ENCODE measurements at places on chromosomes 1 and 21.

- DNase-seq = no peak
These were observed 43.9 kb downstream of the LMX1A start for GRCh38 chr1:165312591-165312990.

DNA sequence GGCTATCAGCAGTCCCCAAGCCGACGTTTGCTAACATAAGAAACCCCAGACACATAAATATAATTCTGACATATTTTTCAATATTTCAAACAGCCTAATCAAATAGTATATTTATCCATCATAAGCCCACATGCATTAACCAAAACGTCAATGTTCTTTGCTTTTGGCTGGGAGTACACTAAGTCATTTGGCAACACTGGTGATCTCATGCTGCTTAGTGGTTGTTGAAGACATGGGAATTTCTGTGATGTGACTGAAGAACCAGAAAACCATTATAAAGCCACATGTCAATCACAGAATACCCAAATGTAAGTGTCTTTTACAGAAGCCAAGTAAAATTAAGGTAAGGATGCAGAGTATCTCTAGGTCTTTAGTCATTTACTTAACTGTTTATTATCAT, 57.6 kb downstream of the PLPPR5 start:
- no peak for DNase-seq

DNA sequence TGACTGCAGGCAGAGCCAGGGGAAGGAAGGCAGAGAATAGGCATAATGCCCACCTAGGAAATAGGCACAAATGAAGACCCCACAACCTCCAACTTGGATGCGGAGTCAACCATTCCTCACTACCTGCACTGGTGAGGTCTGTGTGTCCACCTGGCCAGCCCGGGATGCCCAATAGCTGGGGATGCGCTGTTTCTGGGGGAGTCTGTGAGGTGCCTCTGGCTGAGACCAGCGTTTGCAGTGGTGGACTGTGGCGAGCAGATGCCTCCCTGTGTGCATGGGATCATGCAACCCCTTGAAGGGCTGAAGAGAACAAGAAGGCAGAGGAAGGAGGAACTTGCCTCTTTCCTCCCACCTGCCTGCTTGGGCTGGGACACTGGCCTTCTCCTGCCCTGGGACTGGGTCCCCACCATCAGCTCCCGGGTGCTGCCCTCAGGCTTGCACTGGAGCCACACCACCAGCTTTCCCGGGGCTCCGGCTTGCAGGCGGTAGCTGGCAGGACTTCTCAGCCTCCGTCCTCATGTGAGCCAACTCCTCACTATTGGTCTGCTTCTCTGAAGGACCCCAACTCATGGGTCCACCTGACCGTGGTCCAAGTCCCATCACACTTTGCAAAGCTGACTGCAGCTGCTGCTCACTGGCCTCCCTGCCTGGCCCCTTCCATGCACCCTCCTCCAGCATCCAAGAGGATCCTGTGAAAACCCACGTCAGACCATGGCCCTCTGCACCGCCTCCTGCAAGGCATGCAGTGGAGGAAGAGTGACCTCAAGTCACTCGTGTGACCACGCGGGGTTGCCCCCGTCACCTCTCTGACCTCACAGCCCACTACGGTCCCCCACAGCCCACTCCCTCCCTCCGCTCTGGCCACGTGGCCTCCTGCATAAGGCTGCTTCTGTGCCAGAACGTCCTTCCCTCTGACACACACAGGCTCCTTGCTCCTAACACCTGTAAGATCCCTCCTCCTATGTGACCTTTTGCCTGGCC, 2.7 kb upstream of the PDE9A start:
- DNase-seq = no peak

GRCh38 chr1:109527098-109527811, 12.4 kb upstream of the GPR61 start:
- DNase-seq = no peak

DNA sequence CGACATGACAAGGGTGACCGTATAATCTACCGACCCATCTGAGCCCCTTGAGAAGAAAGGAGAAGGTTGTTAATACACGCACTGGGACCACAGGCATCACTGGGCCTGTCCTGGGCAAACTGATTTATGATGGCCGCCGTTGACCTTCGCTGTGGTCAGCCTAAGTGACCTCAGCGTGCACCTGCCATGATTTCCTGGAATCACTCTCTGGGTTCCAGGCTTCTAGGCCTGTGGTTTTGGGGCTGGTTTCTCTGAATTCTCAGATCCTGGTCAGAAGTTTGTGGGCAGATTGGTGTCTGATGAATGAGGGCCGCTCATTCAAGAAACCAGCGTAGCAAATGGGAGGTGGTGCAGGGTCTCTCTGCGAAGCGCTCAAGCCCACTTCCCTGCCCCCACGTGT, 64.0 kb downstream of the SIK1 start:
- no peak for DNase-seq

DNA sequence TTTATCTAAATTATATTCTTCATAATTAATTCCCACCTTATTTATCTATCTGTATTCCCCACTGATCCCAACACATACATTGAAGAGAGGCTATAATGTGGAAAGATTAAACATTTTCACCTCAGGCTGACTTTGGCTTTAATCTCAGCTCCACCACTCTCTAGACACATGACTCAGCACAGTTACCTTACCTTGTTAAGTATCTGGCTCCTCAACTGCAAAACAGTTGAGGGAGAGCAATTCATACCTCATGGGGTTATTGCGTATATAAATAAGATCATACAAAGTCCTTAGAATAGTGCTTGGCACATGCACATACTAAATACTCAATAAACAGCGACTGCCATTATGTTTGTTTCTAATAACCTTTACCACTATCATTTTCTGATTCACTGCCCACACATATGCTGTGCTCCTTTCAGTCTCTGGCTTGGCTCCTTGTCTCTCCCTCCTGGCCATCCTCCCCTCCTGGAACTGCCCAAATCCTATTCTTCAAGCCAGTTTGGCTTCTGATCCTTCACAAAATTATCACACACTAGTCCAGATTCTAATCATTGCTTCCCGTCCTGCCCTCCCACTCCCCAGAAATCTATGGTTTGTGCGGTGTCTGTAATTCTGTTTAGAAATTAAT, 50.1 kb downstream of the BCL9 start:
- DNase-seq = no peak

- DNase-seq = no peak
These were observed 22.3 kb upstream of the AGPAT3 start for GRCh38 chr21:43842742-43843141.

All from omental fat pad (tissue), 4 donors.